ENCODE measurements at places on chromosomes 12 and 14.

DNA sequence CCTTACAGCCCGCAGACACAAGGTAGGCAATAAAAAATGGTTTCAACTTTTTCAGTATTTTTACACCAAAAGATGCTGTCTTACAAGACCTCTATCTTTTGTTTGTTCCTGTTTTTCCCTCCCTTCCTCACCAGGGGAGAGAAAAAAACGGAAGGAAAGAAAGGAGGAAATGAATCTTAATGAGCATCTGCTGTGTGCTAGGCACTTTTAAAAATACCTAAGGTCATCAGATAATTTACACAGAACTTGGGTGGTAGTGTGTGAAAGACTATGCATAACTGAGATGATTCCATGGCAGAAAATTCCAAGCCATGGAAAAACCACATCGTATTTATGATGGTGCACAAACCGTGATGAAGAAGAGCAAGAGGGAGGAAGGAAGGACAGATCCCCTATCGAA lies 121.2 kb downstream of the DIP2B start:
- no peak for DNase-seq

GRCh38 chr14:85223667-85224066 lies 306.3 kb upstream of the FLRT2 start:
- no peak for DNase-seq

DNA sequence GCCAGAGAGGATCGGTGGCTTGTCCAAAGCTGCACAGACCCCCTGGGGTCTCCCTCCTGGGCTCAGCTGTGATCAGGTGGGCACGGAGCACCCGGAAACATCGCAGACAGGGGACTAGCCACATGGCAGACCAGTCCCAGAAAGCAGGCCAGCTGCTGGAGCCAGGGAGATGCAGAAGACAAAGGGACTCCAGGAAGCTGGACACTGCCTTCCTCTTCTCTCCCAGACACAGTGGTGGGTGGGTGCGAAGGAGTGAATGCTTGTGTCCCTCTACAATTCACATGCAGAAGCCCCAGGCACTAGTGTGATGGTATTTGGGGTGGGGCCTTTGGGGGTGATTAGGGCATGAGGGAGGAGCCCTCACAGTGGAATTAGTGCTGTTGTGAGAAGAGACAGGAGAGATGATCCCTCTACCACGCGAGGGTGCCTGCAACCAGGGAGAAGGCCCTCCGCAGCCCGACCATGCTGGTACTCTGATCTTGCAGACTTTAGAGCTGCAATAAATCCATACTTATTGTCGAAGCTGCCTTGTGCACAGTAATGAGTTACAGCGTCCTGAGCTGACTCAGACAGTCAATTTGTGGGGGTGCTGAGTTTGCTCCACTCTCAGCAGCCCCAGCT lies 95.2 kb downstream of the CALM1 start:
- DNase-seq, result no peak

DNA sequence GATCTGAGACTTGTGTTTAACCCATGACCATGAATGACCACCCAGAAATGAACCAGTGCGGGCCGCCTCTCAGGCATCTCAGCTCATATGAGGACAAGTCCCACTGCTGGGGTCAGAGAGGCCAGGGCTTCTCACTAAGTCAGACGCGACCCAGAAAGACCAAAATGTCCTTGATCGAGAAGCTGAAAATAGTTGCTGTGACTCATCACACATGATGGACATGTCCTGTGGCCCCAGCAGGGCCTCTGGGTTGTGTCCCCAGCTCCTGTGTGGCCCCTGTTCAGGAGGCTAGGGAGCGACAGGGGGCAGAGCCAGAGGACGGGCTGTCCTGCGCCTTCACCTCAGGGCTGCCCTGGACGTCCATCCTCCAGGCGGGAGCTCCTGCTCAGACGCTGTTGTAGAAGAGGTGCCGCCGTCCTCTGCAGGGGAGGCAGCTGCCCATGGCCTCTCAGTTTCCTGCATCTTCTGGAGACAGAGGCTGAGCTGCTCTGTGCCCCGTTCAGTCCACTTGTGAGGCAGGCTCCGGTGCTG lies 29.0 kb upstream of the FAM181A start:
- no peak for DNase-seq

DNA sequence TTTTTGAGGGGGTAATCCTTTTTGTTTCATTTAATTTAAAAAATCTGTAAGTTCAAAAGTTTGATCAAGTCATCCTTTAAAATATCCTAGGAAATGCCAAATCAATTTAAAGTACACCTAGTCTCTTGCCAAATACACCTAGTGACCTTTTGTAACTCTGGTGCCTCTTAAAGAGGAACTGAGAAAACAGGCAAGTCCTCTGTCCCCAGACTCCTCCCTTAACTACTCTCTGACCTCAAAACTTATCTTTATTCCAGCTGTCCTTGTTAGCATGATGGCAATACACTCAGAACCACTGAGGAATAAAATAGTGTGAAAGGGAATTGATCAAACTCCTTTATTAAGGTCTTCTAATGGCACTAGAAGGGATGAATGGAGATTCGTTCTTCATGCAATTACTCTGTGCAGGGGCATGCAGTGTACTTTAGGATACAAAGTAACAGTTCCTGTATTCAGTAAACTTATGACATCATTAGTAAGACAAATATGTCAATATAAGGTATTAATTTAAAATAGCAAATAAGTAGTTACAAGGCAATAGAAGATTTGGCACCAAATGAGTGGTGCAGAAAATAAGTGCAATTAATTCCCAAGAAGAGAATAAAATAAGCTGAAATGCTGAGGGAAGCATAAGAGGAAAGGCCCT lies 3.3 kb downstream of the FAR2 start:
- DNase-seq, result no peak

DNA sequence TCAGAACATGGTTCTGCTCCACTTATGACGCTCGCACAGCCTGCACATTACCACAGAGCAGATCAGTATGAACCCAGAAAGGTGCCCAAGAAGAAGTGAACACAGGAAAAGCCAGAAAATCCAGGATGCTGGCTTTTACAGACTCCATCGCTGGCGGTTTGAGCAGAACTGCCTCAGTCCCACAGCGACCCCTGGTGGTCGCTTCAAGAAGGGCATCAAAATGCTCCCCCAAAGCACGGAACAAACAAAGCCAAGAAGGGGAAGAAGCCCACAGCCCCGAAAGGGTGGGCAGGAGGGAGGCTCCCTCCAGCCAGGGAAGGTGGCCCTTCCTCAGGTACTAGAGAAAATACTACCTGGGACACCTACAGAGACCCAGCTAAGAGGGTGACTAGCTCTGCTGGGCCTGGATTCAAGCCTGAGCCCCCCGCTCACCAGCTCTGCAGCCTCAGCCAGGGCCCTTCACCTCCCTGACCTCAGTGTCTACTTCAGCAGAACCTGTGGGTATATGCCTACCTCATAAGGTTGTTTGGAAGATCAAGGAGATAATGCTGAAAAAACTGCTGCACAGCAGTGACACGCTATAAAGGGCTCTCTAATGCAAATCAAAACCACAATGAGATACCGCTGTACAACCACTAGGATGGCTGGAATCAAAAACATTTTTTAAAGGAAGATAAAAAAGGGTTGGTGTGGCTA lies 98.1 kb downstream of the NCOR2 start:
- no peak for DNase-seq

GRCh38 chr14:50095895-50096294 lies 20.5 kb downstream of the VCPKMT start:
- DNase-seq, result no peak

DNA sequence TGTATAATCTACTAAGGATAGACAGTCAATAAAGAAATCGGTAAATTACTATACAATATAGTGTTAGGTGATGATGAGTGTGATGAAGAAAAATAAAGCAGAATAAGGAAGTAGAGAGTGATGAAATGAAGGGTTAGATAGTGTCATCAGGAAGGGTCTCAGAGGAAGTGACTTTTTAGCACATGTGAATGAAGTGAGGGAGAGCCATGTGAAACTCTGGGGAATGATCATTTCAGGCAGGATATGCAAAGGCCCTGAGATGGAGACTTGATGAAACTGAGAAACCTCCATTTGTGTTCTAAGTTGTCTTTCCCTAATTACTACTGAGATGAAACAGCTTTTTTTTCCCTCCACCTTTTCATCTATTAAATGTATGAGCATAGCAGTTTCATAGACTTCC lies 19.4 kb upstream of the GNPTAB start:
- DNase-seq, result no peak

DNA sequence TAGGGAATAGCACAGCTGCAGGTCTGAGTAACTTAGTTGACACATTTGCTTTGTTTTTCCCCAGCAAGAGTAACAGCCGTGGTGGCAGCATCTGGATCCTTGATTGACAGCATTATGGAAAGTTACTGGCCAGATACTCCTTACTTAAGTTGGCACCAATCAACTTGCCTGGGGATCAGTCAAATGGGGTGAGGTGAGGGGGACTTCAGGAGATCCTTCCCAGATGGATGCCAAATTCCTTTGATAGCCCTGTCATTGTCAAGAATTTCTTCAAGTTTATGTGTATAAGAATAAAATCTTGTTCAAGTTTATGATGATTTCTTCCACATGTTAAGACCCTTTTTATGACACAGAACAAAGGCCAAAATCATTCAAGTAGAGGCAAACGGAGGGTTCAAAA lies 618.4 kb downstream of the SLC6A15 start:
- no peak for DNase-seq

DNA sequence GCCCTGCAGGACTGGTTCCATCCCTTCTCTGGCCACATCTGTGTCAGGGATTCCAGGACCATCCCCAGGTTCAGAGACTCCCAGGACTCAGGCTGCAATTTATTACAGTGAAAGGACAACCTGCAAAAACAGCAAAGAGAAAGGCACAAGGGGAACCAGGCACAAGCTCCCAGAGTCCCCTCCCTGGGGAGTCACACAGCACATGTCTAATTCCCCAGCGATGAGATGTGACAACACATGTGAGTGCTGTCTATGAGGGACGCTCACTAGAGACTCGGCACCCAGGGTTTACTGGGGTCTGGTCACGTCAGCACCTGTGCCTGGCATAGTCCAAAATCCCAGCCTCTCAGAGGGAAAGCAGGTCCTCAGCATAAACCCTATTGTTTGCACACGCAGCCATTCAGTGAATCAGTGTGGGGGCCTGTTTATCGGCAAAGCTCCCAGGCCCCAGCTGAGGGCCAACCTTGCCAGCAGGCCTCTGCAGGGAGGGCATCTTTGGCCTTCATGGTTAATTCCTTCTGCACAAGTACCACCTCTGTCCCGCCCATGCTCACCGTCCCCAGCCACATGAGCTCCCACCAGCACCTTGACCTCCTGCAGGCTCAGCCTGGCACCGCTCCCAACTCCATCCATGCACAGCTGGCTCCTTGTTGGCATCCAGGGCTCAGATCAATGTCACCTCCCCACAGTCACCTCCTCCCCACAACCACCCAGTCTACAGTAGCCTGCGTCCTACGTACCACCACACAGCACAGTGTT lies 198.9 kb upstream of the SFSWAP start:
- no peak for DNase-seq

DNA sequence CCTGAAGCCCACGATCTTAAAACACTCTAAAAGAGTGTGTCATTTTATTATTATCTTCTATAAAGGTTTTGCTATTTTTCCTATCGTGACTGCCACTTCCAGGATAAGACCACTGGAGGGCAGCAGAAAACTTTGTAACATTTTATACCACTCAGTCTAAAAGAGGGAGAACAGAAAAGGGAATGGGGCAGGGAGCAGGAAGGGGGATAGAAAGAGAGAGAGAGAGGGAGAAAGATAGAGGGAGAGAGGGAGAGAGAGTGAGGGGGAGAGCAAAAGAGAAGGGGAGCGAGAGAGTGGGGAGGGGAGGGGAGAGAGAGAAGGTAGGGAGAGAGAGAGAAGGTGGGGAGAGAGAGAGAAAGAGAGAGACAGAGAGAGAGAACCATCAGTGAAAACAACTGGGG lies 2.0 kb upstream of the ART4 start:
- DNase-seq, result no peak

- no peak for DNase-seq
Observed at GRCh38 chr12:69298947-69299346, 49.2 kb upstream of the LYZ start.

DNA sequence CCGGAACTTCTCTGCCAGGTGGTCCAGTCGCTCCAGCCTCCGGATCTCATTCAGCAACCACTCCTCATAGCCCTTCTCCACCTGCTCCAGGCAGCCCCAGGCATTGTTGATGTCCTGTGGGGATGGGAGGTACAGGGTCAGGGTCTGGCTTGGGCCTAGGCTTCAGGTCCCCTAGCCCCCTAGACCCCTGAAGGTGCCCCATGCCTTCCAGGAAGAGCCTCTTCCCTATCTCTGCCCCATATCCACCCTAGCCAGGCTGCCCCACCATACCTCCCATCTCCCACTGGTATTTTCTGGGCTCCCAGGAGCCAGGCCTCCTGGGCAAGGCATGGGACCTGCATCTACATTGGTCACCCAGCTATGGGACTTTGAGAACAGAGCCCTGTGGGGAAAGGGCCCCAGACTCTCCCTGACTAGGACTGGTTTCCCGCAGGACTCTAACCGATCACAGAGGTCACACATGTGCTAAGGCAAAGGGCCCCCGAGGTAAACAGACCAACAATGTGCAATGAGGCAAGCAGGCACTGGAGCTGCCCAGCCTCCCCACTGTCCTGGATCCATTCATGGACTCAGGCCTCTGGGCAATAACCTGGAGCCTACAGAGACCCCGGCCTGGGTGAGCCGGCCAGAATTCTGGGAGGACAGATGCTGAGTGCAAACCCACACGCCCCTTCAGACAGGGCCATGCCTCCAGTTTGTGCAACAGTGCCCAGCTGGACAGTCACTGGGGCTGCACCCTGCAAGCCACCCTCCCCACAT lies 88.8 kb downstream of the ACTN1 start:
- DNase-seq, result no peak
